ENCODE measurements at places on chromosomes 4 and X.

DNA sequence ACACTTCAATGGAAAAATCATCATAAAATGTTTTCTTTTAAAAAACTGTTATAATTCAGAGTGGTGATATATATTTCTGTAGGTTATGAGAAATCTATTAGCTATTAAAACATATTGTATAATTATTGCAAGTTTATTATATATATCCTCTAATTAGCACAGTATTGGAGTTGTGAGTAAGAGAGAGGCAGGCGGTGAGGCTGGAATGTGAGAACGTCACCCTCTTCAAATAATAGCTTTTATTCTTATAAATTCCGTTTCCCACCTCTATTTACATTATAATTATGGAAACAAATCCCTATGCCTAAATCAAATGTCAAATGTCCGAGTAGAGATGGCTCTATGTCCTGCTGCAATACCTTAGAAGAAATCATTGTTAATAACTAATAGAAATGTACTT lies 292.9 kb downstream of the ADGRL3 start:
- no peak for DNase-seq

GRCh38 chr4:18454349-18454748 lies 432.8 kb upstream of the LCORL start:
- DNase-seq, result no peak

DNA sequence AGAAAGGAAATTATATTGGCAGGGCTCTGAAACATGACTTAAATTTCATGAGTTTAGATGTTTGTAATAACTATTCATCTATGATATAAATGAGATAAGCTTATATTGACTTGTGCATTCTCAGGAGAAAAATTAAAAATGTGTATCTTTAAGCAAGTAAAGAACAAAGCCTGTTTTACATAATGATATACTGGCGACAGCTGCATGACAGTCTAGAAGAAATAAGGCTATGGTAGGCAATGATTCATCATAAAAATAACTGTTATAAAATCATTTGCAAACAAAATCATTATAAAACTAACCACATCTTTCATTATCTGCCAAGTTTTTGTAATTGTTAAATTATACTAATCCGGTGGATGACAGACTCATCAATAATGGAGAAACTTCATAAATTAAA lies 188.1 kb downstream of the ADAM29 start:
- no peak for DNase-seq

- no peak for DNase-seq
These were observed 17.8 kb downstream of the TIGD2 start for GRCh38 chr4:89129080-89129640.

GRCh38 chr4:5823542-5824211 lies 69.2 kb downstream of the CRMP1 start:
- no peak for DNase-seq

DNA sequence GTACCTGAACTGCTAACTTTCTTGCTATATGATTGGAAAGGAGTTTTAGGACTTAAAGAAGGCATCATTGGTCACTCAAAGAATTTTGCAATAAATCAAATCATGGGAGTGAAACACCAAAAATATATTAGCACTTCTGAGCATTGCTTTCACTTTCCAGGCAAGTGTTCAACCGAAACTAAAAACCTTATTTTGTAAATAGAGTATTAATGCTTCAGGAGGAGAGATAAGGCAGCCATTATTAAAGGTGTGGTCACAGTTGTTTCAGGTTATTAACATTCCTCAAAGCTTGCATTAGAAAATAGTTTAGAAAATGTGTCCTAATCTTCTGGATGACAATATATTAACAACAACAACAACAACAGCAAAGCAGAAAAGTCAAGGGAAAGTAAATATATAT lies 92.3 kb upstream of the TLL1 start:
- no peak for DNase-seq

DNA sequence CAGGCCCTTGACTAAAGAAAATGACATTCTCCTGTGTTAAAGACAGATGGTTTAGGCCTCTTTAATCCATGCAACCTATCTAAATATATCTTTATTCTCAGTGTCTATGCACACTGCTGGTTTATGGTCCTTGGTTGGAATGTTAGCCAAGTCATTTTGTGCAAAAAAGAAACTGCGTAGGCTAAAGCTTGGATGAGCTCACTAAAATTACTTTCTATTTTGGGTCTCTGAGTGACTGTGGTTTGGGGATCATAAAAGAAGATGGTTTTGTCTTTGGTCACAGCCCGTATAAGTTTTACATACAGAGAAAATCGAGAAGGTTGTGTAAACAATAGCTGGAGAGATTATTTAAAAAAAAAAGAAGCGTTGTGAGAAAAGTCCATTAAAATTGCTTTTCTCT lies 443.6 kb downstream of the UBE2NL start:
- DNase-seq, result no peak

DNA sequence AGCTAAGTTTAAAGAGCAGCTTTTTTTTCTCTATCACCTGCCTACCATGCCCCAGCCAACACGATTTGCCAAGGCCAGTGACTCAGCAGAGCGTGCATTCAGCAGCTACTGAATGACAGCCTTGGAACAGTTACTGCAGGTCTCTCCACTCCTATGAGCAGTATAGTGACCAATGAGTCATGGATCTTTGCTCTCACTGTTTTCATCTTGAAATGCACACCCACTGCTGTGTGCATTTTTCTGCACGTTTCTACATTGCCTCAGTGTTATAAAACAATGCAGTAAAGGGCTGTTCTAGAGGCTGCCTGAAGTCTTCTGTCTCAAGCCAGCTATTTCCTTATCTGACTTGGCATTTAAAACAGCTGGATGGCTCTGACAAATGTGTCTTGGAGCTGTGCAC lies 66.0 kb upstream of the C4orf54 start:
- no peak for DNase-seq

DNA sequence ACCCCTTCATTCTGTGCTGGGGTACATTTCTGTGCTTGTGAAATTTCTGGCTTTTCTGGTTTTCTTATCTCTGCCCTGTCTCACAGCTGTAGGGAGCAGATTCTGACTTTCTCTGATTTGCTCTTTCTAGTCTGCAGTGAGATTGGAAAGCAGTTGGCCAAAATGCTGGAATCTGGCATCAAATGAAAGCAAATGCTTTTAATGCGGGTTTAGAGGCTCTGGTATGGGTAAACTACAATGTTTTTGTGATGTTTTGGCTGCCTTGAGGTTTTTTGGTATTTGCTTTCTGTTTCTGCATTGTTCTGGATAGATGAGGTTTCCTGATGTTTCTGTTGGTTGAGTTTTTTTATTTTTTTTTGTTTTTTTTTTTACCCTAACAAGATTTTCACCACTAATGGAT lies 23.8 kb downstream of the SMIM20 start:
- DNase-seq, result no peak

- DNase-seq, result no peak
These were observed 46.6 kb downstream of the TSPAN5 start for GRCh38 chr4:98611677-98612317.

GRCh38 chr4:56699537-56700105 lies 18.5 kb upstream of the HOPX start:
- no peak for DNase-seq

GRCh38 chr4:35942092-35942491 lies 302.2 kb downstream of the ARAP2 start:
- no peak for DNase-seq

GRCh38 chrX:154356596-154356995 lies 17.8 kb downstream of the FLNA start:
- DNase-seq, result no peak

DNA sequence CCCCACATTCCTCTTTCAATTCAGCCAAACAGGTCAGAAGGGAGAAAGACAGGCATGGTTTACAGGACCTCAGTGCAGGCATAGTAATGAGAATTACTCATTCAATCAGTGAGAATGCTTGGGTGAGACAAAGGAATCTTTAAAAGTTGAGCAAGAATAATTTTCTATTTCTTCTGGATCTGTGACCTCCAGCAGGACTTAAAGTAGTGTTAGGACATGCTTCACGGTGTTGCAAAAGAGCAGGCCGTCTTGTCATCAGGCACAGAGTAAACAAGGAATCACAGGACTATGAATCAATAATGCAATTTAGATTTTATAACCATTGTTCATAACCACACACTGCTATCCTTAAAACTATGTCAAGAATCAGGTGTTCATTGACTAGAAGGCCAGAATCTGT lies 130.6 kb upstream of the GLRA2 start:
- no peak for DNase-seq

DNA sequence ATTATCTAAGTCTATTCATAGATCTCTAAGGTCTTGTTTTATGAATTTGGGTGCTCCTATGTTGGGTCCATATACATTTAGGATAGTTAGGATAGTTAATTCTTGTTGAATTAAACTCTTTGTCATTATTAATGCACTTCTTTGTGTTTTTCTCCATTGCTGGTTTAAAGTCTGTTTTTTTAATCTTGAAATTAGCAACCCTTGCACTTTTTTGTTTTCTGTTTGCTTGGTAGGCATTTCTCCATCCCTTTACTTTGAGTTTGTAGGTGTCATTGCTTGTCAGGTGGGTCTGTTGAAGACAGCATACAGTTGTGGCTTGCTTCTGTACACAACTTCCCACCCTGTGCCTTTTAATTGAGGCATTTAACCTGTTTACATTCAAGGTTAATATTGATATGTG lies 434.8 kb downstream of the OPHN1 start:
- DNase-seq, result no peak

GRCh38 chr4:36133086-36133485 lies 111.2 kb downstream of the ARAP2 start:
- no peak for DNase-seq

GRCh38 chr4:124862261-124862660 lies 149.7 kb upstream of the ANKRD50 start:
- no peak for DNase-seq

DNA sequence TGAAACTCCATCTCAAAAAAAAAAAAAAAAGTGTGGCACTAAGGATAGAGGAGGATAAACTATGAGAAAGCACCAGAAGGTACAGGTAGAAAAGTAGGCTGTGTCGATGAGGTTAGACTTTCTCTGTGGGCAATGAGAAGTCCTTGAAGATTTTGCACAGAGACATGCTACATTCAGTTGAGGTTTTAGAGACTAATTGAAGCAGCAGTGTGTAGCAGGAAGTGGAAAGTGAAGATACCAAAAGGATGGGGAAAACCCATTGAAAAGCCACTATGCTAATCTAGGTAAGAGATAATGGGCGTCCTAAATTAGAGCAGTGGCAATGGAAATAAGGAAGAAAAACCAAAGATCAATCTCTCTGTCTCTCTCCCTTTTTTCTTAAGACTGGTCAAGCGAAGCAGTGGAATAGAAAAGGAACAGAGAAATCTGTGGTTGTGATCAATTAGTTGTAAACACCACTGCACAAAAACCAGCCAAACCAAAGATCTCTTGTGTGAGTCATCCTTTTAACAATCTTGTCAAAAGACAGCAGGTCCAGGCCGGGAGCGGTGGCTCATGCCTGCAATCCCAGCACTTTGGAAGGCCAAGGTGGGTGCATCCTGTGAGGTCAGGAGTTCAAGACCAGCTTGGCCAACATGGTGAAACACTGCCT lies 3.5 kb downstream of the SPINK2 start:
- no peak for DNase-seq

DNA sequence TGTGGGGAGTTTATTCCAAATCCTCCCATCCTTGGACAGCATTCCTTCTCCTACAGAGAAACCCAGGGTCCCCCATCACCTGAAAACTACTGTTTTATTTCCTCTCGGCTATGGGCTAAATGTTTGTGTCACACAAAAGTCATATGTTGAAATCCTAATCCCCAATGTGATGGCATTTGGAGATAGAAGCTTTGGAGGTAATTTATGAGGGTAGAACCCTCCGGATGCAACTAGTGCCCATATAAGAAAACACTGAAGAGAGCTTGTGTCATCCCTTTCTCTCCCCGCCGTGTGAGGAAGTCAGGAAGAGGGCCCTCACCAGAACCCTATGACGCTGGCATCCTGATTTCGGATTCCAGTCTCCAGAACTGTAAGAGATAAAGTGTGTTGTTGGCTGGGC lies 127.8 kb upstream of the NOCT start:
- no peak for DNase-seq

GRCh38 chrX:22366166-22366702 lies 93.5 kb downstream of the CBLL2 start:
- DNase-seq, result no peak

GRCh38 chrX:150449313-150449712 lies 86.2 kb downstream of the MAMLD1 start:
- DNase-seq, result no peak

DNA sequence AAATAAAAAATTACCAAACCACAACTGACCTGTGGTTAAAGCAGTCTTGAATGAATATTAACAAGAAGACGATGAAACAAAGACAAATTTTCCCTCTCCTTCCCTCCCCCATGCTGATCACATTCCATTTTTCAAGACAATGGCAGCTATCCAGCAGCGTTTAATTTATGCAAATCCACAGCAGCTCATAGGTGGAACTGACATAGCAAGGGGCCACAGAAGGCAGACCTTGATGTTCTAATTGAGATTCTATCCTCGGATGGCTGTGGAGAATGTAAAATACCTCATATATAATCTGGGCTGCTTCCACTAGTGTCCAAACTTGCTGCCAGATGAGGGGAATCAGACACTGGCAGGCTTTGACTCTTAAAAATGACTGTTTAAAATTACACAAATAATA lies 211.5 kb downstream of the CHRDL1 start:
- DNase-seq, result no peak

GRCh38 chr4:83010522-83011318 lies at the start of gene LIN54:
Gene LIN54 (minus strand): TSS chr4:83010823. CDS start chr4:82984844, 25,979 bp downstream.
- peak; percentile 76 for DNase-seq

GRCh38 chrX:131910586-131910985 lies 112.5 kb upstream of the STK26 start:
- no peak for DNase-seq

DNA sequence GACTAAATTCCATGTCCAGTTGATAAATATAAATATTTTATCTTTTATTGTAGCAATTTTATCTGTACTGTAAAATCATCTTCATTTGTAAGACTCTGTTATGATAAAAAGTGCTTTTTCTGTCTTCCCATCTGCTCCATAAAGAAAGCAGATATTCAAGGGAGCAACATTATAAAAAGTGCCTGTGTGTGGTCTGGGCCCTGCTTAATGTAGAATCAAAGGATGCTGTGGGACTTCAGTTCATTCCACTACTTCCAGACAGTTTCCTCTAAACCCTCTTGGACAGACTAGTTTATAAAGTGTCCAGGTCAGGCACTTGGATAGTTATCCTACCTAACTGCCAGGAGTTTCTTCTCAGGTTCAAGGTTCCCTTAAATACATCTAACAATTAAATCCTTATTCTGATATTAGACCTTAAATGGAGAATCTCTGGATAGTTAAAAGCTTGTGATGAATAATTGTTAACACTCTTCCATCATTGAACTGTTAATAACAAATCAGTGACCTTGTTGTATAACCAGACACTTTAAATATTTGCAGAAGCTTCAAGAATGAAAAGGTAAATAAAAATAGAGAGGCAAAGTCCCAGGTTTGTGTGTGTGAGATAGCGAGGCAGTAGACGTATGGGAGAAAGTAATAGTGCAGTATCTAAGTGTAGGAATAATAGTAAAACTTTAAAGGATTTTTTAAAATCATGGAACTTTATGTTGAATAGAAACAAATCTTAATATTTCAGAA lies 237.5 kb upstream of the CTSO start:
- no peak for DNase-seq
